Stimulated activated CD8-positive, alpha-beta memory T cell treated with anti-CD3 and anti-CD28 coated beads, Interleukin-7, amount 100 ng/mL, for 1 hour (primary cell): ENCODE measurements at places on chromosomes 3 and 15.

DNA sequence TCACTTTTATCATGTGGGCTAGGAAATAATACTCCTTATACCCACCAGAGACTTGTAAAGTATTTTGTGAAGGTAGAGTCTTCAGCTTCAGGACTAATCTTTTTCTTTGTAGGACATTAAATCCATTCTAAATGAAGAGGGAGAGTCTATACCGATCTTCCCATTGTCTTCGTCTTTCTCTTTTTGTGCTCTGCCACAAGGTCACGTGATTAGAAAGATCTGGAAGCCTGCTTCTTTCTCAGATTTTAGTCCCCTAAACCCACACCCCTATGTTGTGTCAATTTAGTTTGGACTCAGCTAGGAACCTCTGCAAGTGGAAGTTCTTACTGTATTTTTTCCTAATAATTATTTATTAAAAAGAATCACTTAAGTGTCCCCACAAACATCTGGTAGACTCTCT is 507.3 kb downstream of the PYDC2 start:
- DNase-seq: no peak

DNA sequence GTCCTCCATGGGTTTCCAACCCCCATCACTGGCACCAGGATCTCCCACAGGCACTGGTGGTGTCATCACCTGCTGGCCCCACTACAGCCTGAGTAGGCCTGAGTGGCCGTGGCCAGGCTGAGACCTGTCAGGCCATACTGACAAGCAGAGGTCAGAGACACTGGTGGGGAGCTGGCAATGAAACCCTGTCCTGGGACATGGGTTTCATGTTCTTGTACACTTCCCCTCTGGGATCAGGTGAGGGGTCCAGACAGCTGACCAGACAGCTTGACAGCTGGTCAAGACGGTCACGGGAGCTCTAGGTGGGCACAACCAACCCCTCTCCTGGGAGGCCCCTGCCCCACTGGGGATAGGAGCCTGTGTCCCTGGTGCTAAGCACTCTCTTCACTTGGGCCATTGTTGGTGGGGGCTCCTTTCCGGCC is 13.1 kb downstream of the ZBTB47 start:
- no peak for DNase-seq

DNA sequence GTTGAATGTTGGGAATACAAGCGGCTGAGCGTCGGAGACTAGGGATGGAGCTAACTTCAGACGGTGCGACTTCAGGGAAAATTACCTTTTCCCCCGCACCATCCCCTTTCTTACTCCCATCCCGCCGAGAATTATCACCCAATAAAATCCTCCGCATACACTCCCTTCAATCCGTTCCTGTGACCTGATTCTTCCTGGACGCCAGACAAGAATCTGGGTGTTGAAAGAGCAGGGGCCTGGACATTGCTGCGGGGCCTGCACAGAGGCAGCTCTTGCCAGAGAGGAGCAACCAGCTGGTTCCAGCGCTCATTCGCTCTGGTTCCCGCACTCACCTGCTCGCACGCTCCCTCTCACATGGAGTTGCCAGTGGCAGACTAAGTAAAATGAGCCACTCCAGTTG is 241.9 kb downstream of the ALCAM start:
- no peak for DNase-seq

DNA sequence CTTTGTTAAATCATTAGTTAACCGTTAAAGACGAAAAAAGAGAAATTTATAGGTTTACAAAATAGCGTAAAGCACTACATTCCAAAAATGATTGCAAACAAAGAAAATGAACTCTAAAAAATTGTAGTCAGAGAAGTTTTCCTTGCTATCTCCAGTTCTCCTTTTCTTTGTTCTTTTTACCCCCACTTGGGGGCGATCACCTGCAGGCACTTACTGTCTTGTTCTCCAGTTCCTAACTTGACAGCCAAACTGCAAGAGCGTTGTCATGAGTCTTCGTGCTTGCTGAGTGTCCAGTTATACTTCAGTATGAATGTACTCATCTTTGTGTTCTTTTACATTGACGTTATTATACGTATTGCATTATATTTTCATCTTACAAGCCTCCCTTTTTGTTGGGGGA is 54.5 kb downstream of the CHD2 start:
- no peak for DNase-seq

DNA sequence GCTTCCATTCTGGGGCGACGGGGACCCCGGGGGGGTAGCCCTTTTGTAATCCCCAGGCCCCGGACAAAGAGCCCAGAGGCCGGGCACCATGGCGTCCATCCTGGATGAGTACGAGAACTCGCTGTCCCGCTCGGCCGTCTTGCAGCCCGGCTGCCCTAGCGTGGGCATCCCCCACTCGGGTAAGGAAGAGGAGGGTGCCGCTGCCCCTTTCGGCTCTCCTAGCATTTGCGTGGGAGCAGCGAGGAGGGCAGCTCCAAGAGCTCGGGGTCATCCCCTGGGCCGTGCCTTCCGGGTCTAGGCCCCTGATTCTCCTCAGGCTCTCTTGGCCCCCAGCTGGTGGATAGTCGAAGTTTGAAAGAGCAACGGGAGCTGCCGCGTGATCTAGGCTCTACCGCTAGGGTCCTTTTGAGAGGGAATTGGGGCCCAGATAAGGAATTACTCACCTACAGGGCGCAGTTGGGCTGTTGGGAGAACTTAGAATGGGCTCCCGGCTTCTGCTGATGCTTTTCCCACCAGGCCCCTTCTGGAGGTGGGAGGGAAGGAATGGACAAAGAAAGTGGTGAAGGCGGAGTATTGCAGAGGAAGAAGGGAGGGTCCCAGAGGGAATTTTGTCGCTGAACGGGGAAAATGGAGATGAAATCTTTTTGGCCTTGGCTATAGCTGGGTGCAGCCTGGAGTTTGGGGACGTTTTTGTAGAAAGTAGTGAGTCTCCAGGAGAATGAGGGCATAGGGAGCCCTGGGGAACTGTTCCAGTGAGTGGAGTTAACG is 615 bp downstream of the VPS18 start:
- DNase-seq: no peak

DNA sequence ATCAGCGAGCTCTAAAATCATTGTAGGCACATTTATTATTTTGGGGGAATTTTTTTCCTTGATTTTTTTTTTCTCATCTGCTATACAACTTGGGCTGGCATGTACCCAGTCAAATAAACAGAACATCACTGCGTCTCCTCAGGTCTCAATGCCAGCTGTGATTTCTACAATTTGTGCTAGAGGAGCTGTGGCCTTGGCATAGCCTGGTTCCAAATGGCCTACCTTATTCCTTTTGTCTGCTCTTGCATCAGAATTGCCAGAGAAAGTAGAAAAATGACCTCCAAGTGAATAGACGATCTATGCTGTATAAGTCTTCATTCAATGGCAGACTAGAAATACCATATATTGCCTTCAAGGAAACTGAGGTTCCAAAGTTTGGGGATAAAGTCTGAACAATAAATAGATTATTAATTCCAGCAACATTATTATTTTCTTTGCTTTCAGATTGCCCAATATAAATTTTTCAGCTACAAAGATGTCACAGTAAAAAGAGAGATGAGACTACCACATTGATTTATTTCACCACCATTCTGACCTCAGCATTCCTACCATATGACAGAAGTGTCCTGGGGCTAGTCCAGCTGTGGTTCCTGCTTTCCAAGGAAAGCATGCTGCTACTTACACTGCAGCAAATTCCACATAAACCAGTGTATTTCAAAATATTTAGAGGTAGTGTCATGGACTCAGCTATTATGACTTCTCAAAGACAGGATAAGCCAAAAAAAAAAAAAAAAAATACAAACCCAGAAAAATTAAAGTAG is 493.9 kb upstream of the ZNF385D start:
- DNase-seq: no peak

DNA sequence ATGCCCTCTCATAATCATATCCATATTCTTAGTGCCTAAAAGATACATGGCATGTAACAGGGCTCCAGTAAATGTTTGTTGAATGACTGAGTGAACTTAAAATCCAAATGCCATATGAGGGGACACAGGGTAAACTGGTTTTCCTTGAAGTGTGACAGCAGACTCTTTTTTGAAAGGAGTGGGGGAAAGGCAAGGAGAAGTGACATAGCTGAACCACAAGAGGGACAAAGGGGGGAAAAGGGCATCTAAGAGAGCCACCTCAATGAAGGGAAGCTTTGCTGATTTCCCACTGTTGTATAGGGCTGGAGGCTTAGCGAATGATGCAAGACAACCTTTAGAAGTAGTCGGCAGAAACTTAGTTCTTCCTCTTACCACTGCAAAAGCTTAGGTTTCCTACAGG is 9.1 kb downstream of the TRIM42 start:
- no peak for DNase-seq

- no peak for DNase-seq
Observed at GRCh38 chr15:60540002-60540651, 61.2 kb upstream of the ICE2 start.

- DNase-seq: no peak
Observed at GRCh38 chr3:112829046-112829445, 17.6 kb downstream of the CD200R1L start.

GRCh38 chr3:142279965-142280590 is 54.7 kb upstream of the GK5 start:
- no peak for DNase-seq

DNA sequence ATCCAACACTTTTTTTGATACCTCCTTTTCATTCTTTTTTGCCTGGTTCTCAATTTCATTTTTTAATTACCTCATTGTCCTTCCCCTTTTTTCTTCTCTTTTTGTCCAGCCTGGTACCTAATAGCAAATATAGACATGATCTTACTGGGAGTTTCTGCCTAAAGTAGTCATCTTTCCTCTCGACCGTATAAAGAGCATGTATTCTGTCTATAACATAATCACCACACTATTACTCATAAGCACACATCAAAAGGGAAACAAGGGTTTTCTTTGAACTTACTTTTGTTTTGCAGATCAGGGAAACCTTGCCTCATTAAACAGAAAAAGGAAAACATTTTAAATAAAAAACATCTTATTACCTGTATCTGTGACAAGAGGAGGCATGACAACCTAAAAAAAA is 33.0 kb downstream of the FAM98B start:
- DNase-seq: no peak
